ENCODE measurements at places on chromosomes 3 and 15.

DNA sequence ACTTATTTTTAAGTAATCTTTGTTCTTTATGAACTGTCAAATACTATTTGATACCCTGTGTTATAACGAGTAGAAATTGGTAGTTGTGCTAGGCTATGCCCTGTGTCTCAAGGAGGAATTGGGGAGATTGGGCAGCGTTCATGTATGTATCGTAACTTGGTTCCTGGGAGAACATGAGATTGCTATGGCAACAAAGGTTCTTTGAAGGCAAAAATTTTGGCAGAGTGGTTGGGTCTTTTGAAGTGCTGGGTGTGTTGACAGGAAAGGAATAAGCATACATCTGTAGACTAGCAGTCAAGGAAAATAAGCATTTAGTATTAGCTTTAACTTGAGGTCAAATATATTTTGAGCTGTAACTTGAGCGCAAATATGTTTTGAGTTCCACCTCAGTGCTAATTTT is 45.3 kb downstream of the TCF12 start:
- no peak for DNase-seq

DNA sequence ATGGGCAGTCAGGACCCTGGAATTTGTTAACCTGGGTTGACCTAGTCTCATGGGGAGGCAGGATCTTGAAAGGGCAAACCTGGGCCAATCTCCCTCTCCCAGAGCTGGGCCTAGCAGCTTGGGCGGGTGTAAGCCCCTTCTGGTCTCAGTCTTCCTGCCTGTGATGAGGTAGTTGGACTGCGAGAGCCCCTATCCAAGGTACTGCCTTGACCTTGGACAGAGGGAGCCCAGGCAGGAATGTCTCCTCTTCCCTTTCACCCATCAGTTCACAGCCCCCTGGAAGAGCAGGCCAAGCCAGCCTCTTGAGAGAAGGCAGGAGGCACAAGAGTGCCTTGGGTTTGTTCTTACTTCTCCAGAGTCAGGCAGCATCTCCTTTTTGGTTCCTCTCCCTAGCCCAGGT is 24.7 kb upstream of the SEMA3F start:
- no peak for DNase-seq

DNA sequence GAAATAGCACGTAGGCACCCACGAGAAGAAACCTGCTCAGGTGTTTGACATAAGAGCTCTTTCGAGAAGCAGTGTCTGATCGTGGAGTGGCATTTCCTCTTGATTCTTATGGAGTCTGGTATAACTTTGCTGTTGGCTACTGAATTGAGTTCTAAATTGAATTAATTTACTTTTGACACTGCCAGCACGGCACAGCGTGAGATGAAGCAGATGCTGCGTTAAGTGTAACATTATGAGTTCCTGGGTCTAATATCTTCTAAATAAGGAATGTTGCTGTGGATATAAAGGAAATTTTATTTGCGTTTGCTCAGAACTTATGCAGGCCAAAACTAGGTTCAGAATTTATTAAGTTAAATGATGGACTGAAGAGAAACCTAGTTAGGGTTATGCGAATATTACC is 919.9 kb downstream of the TUSC7 start:
- no peak for DNase-seq

DNA sequence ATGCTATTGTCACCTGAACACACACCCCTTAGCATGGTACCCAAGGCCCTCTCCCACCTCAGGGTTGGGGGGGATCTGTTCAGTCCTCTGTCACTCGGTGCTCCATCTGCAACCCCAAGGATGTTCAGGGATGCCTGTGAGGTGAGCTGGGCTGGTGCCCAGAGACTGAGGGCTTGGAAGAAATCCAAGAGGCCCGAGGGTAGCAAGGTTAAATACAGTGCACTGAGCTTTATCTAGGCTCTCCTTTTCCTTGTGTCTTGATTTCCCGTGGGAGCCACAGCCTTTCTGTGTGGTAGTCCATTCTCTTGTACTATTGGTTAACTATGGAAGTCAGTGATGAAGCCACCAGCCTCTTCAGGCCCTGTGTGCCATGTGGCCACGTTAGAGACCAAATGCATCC is 18.7 kb upstream of the WNT5A start:
- no peak for DNase-seq

DNA sequence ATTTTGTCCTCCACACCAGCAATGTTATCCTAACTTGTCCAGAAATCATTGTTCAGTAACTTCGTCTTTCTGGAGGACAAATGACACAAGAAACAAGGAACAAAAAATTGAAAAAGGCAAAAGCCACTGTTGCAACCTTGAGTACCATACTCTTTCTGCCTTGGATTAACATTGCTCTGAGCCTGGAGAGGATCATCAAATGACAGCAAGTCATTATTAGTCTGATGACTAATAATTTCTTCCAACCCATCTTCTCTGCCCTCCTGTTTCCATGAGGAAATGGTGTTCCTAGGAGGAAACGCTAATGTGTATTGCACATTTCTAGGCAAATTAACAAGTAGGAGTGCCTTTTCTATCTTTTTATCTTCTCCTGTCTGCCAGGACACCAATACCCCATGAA is 153.9 kb downstream of the PCCB start:
- DNase-seq, result no peak

DNA sequence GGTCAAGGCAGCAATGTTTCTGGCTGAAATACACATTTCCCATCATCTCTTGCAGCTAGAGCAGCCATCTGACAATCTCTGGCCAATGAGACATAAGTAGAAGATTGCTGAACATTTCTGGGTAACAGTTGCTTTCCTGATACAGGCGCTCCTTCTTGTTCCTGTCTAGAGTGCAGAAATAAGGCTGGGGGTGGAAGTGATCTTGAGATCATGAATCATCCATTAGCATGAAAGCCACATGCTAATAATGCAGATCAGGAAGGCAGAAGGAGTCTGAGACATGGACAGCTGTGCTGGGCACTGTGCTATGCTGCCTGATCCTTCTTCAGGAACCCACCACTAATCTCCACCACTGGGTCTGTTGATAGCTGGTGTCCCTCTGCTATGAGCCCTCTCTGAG is 14.8 kb upstream of the TMEM108 start:
- DNase-seq, result no peak

- DNase-seq, result no peak
Measured at GRCh38 chr3:31421314-31422048, 111.2 kb upstream of the STT3B start.

DNA sequence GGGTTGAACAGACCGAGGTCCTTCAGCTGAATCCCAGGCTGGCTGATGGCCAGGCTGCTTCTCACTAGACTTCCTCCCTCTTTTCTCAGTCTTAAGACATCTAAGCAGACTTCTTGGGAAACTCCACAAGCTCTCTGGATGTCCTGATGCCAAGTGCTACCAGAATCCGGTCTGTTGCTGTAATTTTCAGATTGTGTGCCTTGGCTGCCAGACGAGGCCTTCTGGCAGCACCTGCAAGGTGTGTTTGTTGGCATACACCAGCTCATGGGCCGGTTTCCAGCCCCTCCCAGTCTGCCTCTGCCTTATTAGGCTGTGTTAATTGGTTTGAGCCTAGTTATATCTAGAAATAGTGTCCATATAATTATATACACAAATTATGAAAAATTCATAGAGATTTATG is 120.6 kb downstream of the TNIK start:
- no peak for DNase-seq

- DNase-seq, result no peak
Measured at GRCh38 chr3:148203297-148204010, 494.2 kb upstream of the AGTR1 start.

DNA sequence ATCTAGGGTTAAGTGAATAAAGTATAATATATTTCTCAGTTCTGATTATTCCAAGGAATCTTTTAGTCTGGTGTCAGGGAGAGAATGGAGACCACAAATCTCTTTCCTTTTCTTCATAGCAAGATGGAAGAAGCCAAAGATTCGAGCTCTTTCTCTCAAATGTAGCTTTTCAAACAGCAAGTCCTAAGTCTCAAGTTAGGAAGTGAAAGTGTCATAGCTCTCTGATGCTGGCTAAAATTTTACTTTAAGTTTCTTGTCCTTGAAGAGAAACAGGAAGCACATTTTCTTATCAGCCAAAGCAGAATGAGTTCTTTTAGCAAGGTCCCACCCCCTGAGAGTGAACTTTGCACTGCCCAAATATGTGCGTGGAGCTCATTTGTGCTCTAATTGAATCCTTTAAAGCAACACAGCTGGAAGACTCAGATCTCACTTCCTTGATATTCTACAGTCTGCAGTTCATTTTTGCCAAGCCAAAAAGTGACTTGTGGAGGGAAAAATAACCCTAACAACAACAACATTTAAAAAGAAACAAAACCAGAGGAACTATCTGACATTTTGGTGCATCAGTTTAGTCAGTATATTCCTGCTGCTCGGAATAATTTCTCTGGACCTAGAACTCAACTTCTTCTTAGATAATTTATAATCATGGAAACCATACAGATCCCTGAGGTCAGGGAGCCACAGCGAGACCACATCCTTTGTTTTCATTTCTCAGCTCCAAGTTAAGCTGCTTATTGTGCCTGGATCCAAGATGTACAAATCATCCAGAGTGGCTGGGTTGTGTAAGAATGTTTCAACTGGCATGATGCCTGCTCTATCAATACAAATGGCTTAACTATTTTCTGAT is 238.7 kb upstream of the P2RY1 start:
- DNase-seq, result no peak

GRCh38 chr15:64905119-64905831 is 6.4 kb upstream of the ANKDD1A start:
- peak; percentile 37 for DNase-seq

- DNase-seq, result no peak
Measured at GRCh38 chr3:61299343-61300005, 48.2 kb upstream of the FHIT start.

DNA sequence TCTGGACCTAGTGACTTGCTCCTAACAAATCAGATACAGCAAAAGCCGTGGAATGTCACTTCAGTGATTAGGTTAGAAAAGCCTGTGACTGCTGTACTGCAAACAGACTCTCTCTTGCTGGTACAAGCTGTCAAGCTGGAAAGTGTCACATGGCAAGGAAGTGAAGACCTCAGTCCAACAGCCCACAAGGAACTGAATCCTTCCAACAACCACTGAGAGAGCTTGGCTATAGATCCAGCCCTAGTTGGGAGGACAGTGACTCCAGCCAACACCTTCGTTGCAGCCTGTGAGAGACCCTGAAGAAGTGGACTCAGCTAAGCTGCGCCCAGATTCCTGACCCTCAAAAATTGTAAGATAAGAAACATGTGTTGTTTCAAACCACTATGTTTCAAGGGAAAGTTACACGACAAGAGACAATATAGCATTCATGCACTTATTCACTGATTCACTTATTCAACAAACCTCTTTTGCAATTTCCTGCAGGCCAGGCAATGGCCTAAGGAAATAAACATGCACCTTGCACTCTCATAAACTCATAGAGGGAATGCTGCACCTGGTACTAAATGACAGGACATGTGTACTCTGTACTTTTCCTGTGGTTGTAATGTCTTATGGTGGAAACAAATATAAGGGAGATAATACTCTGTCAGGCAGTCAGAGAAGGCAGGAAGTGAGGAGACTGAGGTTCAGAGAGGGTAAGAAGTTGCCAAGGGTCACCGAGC is 142.9 kb downstream of the CADPS start:
- DNase-seq, result no peak

- no peak for DNase-seq
Measured at GRCh38 chr3:30795176-30795575, 99.3 kb downstream of the GADL1 start.

DNA sequence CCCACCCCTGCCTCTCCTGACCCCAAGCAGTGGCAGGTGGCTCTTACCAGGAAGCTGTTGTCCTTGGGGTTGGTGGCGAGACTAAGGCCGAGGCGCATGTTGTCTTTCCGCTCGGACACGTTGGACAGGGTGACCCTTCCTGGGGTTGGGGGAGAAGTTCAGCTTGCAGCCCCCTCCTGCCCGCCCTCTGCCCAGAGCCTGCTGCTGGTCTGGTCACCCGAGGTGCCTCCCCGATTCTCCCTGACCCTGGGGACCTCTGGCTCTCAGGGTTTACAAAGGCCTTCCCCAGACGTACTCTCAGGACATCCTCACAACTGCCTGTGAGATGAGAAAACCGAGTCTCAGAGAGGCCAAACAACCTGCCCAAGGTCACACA is 67.3 kb downstream of the ITGA11 start:
- DNase-seq, result no peak

- DNase-seq, result no peak
Measured at GRCh38 chr15:73488698-73489097, 45.7 kb downstream of the REC114 start.

DNA sequence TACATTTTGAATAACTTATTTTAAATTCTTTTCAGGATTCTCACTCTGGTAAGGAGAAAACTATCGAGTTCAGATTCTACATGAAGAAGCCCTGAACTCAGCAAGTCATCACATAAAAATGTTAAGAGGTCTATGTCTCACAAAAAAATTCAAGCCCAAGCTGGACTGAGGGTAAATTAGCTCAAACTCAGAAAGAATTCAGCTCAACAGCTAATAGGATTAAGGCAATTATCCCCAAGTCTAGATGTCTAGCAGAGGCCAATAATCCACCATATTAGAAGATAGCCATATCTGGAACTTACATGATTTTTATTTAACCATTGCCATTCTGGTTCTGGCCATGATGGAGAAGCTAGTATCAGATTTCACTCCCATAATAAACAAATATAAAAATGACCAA is 909.7 kb downstream of the PLOD2 start:
- DNase-seq, result no peak

DNA sequence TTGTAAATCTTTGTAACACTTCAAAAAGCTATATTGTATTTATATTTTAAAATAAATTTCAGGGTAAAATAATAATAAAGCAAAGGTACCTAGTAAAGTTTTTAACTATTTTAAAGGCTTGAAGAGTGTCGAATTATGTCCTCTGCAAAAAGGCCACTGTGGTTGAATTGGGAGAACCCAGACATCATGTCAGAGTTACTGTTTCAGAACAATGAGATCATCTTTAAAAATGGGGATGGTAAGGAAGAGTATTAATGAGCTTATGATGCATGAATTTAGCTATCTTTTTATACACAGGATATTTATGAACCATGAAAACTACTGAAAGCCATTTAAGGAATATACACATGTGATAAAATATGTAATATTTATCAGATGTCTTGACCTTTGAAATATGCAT is 26.3 kb downstream of the KCNMB3 start:
- DNase-seq, result no peak

GRCh38 chr15:84606653-84607120 is 5.9 kb downstream of the ZSCAN2 start:
- DNase-seq, result no peak

DNA sequence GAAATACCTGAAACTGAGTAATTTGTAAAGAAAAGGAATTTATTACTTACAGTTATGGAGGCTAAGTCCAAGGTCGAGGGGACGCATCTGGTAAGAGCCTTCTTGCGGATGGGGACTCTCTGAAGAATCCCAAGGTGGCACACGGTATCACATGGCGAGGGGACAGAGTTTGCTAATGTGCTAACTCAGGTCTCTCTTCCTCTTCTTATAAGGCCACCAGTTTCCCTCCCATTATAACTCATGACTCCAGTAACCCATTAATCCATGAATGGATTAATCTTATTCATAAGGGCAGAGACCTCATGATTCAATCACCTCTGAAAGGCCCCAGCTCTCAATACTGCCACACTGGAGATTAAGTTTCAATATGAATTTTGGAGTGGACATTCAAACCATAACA is 15.7 kb downstream of the ZBED2 start:
- DNase-seq, result no peak

Data from GOT3 (cell line).